Stimulated activated CD8-positive, alpha-beta memory T cell treated with anti-CD3 and anti-CD28 coated beads, Interleukin-4, amount 100 ng/mL, for 1 hour (primary cell): ENCODE measurements at places on chromosomes 12 and 14.

DNA sequence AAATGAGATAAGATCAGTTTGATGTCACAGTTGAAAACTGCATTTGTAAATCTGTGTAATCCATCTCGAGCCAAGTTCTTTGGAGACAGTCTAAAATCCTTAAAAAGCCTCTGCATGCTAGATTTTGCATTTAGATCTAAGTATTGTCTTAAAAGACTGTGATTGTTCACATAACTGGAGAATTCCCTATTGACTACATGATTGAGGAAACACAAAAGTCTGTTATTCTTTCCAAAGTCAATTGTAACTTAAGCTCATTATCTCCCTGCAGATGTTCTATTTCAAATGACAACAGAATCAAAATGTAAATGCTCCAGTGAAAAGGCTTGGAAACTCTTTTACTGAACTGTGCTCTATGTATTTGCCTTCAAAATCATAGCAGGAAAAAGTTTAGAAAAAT, 77.8 kb downstream of the MYF5 start:
- no peak for DNase-seq

- DNase-seq = no peak
Observed at GRCh38 chr14:94713115-94713514, 56.8 kb downstream of the GSC start.

DNA sequence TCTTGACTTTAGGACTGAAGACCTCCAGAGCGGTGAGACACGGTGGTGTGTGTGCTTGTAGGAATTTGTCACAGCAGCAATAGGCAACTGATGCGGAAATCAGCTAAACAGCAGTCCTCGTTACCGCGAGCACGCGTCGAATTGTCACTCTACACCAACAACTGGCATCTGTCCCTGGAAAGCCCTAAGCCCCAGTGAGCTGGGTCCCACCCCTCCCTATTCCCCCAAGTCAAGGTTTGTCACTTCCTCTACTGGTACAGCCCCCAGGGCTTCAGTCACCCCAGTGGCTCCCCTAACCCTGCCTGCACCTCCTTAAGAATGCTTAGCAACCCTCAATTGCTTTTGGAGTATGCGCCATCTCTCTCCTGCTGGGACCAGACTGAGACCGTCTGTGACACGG, 173.6 kb downstream of the PIWIL1 start:
- no peak for DNase-seq

DNA sequence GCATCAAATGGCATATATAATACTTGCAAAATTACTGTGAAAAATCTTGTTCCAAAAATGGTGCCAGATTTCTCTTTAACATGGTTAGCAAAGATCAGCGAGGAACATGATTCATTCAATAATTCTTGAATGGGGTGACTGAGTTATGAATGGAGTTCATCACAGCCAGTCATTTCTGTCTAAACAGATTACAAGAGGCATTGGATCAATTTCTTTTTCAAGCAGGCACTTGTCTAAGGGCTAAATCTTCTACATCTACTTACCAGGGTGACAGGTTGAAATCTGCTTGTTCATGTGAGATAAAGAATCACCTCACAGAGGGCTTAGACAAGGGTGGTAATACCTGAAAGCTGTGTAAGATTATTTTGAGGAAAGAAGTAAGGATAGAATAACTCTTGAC, 247.7 kb downstream of the ATP23 start:
- DNase-seq = no peak

DNA sequence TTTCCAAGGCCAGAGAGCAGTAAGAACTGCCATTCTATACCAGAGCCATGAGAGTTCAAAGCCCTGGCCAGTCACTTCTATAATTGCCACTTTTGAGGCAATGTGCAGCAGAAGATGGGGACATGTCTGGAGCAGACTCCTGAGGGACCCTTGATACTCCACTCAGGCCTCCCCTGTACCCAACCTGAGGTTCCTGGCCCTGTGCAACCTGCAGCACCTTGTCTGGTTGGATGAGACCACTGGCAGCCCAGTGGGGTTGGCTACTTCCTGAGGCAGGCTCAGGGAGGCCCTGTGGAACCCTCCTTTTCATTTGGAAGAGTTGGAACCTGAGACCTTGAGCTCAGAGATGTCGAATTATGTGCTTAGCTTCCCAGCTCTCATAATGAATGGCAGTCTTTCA, 54.4 kb downstream of the GALNT16 start:
- DNase-seq = no peak

- DNase-seq = no peak
Observed at GRCh38 chr12:95326445-95326844, 108.8 kb downstream of the VEZT start.

DNA sequence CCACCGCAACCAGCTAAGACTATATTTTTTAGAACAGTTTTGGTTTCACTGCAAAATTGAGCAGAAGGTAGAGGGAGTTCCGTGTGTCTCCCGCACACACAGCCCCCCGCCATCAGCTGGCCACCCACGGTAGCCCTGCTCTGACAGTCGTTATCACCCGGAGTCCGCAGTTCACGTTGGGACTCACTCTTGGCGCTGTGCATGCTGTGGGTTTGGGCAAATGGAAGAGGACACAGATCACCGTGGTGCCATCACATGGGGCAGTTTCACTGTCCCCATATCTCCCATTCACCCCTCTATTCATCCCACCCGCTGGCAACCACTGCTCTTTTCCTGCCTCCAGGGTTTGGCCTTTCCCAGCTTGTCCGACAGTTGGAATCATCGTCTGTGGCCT, 31.8 kb upstream of the ULK1 start:
- no peak for DNase-seq

GRCh38 chr12:109944561-109945359, 44.7 kb downstream of the TCHP start:
- DNase-seq = no peak

- no peak for DNase-seq
Observed at GRCh38 chr14:100979780-100980179, 76.3 kb upstream of the RTL1 start.

DNA sequence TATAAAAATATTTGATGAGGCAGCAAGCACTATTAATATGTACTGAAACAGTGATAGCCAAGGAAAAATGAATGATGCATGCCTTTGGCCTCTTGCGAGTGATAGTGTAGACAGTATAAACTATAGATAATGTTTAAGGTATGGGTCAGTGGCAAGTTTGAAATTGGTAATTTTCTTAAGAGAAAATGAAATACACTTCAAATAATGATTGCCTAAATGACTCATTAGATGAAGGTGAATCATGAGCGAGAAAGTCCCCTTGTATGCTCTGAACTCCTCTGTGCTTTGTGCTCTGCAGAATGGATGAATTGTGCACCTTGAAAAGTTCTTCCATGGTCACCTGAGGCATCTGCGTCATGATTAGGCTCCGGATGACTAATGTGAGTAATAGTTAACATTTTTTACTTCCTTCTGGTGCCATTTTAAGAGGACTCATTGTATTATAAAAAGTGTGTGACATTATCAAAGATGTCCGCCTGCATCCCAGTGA, 84.9 kb upstream of the RTL1 start:
- no peak for DNase-seq

GRCh38 chr14:28407996-28408395, 358.6 kb upstream of the FOXG1 start:
- no peak for DNase-seq

DNA sequence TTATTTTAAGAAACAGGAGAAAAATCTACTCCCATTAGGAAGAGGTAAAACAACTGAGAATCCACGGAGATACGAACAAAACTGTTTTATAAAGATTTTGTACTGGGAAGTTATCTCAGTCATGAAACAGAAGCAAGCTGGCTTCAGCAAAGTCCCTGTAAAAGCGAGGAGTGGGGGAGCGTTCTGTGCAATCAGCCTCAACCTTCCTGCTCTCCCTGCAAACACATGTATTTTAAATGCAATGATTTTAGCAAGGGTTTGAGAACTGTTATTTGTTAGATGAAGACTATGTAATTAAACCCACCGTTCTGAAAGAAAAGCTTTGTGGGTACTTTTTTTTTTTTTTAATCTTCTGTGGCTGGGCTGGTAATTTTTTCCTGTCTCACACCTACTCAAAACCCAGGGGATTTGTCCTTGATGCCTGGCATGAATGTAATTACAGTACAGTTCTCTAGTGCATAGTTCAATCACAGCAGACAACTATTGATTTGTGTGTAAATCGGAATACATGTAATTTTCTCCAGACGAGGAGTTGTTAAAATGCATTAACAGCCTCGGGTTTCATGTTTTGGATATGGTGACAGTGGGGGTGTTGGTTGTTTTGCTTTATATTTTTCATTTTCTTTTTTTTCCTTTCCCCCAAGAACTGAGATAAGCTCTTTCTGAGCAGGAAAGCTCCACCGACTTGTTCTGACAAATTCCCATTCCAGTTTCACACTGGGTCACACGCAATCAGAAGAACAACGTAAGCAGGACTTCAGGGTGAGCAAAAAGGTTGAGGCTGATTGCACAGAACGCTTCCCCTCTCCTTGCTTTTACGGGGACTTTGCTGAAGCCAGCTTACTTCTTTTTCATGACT, 153.6 kb downstream of the PHLDA1 start:
- no peak for DNase-seq

DNA sequence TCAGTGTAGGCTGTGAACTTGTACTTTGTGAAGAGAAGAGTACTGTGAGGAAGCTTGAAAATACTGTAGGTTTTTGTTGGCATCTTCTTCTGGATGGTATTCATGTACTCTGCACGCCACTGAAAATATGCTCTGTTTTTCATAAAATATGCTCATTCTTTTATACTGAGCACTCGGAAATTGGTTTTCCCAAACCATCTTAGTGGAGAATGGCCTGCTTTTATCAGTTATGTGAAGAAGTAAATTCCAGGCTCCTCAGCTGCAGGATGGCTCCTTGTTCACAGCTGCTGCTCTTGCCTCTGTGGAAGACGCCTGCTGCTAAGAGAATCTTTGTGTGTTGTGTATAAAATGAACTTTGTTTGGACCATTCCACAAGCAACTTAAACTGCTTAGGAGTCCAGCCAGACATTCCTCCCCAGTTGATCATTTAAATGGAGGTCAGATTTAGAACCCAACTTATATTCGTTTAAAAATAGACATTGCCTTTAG, 443.5 kb upstream of the RGS6 start:
- no peak for DNase-seq

GRCh38 chr14:99969673-99970322, 95.4 kb upstream of the EVL start:
- no peak for DNase-seq

DNA sequence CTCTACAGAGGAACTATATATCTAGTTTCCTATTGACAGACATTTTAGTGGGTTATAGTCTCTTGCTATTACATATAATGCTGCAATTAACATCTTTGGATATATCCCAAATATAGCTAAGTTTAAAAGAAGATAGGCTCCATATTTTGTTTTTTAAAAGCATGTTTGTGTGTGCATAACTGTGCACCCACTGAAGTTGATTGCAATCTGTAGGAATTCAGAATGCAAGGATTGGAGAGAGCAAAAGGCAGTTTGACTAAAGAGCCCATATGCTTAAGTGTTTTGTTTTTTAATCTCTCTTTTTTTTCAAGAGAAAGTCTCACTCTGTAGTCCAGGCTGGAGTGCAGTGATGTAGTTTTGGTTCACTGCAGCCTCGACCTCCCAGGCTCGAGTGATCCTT, 9.4 kb upstream of the ABCD4 start:
- no peak for DNase-seq

DNA sequence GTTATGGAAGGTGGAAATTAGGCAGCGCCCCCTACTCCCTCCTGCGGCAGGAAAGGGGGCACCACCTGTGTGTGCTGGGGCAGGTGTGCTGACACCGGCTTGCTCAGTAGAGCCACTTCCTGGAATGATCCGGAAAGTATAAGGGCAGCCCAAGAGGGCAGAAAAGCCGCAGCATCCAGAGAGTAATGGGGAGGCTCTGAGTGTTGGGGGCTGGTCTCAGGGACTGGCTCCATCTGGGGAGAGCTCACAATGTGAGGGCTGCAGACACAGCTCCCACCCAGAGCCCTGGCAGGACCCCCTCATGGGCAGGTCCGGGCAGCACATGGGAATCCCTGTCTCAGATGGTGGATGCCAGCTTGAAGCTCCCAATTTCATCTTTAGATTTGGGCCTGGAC, 187.6 kb upstream of the C14orf180 start:
- DNase-seq = no peak

DNA sequence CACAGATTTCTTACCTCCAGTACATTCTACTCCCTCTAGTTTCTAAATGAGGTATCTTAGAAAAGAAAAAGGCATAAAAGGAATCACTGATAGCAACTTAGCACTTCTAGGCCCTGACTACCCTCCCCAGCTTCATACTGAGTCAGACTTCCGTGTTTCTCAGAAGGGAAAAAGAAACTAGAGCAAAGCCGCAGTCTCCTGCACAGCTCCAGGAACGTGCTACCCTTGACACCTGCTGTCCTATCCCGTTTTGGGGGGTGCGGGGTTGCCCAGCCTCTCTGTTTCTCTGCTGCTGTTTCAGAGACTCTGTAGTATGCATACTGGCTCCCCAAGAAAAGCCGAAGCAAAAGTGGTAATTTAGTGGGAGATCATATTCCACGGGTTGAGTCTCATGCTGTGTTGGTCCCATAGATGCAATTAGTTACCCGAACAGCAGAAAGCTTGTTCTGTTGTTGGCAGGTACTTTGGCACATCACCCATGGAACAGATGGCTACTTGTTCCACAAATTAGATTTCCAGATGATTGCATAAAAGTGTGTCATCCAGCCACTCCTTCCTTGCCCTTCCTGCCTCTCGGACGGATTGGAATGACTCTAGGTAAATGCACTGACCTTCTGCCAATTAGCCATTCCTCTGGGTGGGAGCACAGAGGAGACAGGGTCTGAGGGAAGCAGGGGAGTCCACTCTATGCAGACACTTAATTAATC, 438.1 kb downstream of the FUT8 start:
- peak; percentile 18 for DNase-seq

- no peak for DNase-seq
Observed at GRCh38 chr12:110965574-110965973, 45.2 kb upstream of the MYL2 start.

DNA sequence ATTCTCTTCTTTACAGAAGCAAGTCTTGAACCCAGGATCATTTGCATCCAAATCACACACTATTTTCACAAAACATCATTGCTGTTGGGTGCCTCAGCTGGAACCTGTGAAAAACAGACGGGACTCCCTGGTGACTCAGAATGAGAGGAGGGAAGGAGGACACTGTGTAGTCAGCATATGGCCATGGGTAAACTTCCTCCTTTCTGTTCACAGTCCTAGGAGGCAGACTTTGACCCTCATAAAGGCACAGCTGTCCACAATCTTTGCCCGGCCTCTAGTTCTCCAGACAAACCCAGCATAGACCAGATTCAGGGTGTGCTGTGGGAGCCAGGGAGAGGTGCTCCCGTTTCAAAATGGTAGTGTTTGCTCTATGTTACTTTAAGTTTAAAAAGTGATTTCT, 62.0 kb downstream of the DYRK2 start:
- DNase-seq = no peak
